ENCODE measurements at places on chromosomes 5 and 9.
A peak's percentile ranks its signal among the peaks of the same experiment; 100 is the strongest.

DNA sequence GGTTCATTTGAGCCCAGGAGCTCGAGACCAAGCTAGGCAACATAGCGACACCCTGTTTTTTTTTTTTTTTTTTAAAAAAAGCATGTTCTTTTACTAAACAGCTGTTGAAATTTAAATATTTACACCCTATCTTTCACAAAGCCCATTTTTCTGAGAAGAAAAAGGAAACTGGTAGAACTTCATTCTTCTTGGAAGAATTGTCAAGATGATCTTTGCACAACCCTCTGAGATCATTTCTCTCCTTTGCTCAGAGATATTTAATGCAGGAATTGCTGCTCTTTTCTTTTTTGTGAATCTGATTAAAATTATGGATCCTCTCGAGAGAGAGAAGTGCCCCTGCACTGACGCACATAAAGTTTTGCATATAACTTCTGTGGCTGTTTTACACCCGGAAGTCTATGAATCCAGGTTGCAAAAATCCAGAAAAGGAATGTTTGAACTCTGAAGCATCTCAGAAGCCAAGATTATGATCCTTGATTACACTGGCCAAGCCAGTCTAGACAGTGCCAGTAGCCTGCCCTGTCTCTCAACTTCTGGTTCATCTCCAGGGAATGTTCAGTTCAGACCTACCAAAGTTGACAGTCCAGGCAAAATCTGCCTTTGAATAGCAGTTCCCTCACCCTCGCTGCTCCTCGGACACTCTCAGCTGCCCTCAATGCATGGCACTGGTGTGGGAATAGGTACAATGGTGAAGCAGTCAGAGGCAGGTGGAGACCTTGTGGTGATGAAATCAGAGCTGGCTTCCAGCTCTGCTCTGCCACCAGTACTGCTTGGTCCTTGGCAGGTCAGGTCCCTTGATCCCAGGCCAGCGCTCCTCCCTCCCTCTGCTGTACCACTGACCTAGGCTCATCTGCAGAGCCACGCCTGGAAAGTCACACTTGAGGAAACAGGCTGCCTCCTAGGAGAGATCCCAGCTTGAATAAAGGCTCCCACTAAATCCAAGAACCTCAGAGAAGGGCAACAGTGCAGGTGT is 13.3 kb upstream of the SLC31A2 start:
- DNase-seq, result no peak

DNA sequence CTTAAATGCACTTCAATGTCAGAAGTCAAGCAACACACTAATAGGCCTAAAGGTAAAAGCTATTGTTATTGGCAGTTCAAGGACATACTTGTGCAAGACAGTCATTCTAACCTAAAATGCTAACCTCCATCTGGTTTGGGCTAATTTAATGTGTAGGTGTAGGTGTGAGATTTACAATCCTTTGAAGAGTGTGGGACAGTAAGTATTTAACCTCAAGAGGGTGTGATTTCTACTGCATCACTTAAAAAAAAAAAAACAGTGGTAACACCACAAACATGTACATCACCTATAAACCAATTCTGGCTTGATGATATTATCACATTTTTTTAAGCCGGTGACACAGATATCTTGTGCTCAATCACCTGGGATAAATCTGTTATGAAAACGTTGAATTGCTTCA is 127.5 kb upstream of the MEF2C start:
- no peak for DNase-seq

- DNase-seq, result no peak
These were observed 208.8 kb downstream of the DNAH5 start for GRCh38 chr5:13735691-13736090.

GRCh38 chr9:110994771-110995241 is 43.5 kb downstream of the LPAR1 start:
- peak; percentile 56 for DNase-seq

DNA sequence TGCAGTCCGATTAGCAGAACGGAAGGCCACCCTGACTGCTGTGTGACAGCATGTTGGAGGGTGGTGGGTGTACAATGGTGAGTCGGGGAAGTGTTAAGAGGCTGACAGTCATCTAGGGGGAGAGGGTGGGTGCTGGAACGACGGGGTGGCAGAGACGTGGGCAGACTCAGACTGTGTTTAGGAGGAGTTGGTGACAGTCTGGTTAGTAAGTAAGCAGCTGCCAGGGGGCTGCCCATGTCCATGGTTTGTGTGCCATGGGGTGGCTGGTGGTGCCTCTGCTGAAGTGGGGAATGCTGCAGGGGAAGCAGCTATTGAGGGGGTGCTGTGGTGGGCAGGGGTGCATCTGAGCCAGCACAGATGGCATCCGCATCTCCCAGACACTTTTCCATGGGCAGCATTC is 51.3 kb upstream of the BOD1 start:
- DNase-seq, result no peak

DNA sequence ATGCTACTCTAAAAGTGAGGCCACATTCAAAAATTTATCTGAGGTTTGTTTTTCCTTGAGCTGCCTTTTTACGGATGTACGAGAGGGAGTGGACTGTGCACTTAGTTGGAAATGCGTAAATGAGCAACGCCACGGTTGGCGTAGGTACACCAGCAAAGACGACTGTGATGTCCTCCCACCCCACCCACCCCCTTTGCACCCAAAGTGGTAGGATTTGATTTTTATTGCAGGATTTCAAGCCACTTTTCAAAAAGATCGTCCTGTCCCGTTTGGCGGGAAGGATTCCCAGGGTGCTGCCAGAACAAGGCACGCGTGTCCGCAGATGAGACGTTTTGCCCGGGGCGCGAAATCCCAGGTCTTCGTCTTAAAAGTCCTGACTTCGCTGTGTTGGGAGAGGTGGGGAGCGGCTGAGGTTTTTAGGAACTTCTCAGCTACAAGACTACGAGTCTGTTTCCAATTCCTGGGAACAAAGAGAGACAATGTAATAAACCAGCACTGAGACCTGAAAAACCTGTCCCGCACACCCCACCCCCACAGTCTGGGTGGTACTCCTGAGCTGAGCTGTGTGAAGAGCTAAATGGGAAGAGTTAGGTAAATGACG is 1.0 kb upstream of the TLE1 start:
- DNase-seq, result no peak

DNA sequence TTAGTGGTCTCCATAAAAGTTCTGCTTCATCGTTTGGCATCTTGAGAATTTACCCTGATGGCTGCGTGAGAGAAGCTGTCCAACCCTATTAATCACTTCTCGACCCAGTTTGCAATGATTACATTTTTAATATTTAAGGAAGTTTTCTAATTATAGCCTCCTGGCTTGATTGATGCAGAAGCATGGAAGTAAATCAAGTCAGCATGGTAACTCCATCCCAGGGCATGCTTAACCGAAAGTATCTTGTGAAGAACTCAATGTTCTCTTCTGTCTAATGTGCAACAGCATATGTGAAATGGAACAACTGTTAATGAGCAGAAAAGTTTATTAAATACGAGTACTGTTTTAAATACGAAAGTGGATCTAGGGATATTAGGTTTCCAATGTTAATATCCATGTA is 278.9 kb upstream of the CD180 start:
- no peak for DNase-seq

- no peak for DNase-seq
These were observed 26.2 kb downstream of the MACROH2A1 start for GRCh38 chr5:135372654-135373381.

DNA sequence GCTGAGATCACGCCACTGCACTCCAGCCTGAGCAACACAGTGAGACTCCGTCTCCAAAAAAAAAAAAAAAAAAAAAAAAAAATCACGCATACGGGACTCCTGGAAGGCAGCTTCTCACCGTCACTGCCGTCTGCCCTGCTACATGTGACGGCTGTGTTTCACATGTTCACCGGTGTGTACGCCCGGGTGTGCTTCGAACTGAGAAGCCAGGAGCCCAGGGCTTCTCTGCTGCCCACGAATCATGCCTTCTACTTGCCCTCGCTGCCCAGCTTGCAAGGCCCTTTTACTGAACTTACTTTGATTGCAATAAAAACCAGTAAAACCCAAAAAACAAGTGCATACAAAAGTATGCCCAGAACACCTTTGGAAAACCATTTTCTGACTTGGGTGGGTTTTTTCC is 5.8 kb upstream of the NKD2 start:
- no peak for DNase-seq

DNA sequence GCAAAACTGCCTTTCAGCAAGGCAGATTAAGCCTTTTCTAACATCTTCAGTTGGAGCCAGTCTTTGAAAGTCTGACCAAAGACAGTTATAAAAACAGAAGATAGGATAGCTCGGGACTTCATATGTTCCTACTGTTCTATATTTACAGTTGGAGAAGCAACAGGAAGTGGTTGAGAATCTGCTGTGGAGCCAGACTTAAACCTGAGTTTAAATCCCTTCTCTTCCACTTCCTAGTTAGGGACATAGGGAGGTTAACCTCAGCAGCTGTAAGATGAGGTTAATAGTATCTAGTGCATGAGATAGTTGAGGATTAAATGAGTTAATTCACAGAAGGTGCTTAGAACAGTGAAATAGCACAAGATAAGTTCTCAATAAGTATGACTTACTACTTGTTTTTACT is 84.5 kb upstream of the FREM1 start:
- no peak for DNase-seq

DNA sequence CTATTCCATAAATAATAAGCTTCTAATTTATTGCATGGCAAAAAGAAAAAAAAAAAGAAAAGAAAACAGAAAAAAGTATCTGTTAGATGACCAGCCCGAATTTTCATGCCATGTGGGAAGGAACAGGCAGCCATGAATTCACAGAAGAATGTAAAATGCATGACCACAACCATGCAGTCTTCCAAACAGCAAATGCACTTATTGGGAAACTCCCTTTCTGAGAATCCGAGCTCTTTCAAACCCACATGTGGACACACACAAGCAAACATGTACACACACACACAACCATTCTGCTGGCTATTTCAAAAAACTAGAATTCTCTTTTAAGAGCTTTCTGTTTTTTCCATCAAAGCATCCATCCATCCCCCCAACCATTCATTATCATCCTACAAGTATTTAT is 236.1 kb downstream of the DNAH5 start:
- no peak for DNase-seq

GRCh38 chr5:14851050-14851419 is 20.5 kb downstream of the ANKH start:
- no peak for DNase-seq

GRCh38 chr5:107542831-107543231 is 127.9 kb downstream of the EFNA5 start:
- peak; percentile 86 for DNase-seq

DNA sequence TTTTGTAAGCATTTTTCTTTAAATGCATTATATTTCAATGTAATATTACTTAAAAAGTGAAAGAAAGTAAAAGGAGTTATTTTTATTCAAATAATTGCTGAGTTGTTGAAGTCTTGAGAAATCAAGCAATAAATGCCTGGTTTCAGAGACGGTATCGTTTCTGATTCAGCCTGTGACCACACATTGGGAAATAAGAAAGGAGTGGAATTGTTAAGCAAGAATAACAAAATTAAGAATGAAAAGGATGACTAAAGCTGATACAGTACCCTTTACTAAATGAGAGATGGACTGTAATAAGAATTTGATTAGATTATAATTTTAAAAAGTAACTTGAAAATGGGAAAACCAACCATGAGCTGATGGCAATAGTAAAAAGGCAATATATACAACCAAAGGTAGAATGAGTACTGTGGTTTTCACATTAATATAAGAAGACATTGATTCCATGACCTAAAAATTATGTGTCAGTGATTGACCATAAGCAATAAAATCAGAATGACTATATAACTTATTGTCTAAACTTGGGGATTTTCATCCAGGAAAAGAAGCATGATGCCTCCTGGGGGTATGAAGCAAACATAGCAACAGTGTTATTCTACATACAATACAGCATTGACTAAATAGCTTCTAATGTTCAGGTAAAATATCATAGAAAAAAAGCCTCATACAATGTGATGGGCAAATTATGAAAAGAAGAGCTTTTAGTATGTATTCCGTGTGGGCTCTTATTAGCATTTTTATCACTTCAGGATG is 101.9 kb upstream of the PRDM9 start:
- DNase-seq, result no peak

GRCh38 chr5:103441523-103441922 is 121.1 kb downstream of the NUDT12 start:
- no peak for DNase-seq

DNA sequence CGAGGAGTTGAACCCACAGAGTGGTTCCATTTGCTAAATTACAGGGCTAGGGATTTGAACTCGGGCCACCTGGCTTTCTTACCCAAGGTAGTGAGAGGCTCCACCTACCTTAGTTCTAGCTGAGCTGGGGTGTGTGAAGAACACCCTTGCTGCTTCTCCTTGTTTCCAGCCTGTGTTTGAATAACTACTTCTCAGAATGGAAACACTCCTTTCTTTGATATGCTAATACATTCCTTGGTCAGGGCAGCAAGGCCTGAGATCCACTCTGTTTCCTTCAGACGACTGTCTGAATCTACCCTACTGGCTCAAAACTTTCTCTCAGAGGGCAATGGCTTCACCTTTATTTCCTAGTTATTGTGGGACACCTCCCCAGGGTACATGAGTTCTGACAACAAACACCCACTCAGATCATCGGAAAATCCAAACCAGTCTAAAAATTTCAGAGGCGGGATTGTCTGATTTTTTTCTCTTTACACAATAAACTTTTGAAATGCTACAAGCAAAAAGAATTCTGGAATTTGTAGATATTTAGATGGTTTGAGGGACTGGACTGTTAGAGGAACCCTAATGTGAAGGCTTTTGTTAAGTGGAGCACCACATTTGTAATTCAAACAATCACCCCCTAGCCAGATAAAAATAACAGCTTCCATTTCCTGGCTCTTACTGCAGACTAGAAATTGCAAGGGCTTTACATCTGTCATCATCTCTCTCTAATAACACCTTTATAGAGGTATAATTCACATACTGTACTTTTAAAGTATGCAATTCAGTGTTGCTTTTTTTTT is 4.0 kb upstream of the ATP6V1G1 start:
- DNase-seq, result no peak

- DNase-seq, result no peak
These were observed 75.0 kb downstream of the NR6A1 start for GRCh38 chr9:124696101-124696500.

Data from skeletal muscle cell (primary cell).